ENCODE measurements at places on chromosomes 1 and 21.

DNA sequence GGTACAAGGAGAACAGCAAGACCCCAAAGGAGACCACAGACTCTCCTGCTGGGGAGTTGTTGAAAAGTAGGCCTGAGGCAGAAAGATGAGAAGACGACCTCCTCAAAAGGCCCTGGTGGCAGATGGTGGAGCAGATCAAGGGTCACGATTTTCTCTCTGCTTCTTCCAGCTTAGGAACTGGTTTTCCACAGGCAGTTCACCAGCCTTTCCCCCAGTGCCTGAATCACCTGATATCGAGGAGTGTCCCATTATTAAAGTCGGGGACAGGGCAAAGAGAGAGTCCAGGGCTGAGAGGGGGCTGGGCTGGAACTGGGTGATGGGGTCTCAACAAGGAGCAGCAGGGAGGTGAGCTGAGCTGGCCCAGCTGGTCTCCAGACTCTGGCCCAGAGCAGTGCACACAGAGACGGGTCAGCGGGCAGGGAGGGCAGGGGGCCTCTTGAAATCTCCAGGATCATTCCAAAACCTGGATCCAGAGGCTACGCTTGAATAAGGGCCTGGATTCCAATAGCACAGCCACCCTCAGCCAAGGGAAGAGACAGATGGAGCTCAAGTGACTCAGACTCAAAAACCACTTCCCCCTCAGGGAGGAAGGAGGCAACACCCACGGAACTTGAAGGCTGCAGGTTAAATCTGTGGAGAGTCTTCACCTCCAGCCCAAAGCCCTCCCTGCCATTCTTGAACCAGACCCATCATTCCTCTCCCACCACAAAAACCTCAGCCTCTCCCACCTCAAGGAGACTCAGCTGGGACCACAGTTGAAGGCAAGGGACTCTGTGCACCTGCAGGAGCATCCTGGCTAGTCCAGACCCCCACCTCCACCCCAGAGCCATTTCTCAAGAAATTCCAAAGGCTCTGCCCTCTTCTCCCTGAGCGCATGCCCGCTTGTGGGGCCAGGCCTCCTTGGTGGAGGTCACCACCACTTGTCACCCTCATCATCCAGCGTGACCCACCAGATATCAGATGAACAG lies at the start of gene S100A5:
TSS of gene S100A5 (minus strand) at position 541 of the 968 bp plus-strand sequence. CDS start 743 bp downstream, outside the sequence.
- DNase-seq = no peak

- DNase-seq = no peak
Observed at GRCh38 chr1:151145304-151146071, 943 bp downstream of the SEMA6C start.

DNA sequence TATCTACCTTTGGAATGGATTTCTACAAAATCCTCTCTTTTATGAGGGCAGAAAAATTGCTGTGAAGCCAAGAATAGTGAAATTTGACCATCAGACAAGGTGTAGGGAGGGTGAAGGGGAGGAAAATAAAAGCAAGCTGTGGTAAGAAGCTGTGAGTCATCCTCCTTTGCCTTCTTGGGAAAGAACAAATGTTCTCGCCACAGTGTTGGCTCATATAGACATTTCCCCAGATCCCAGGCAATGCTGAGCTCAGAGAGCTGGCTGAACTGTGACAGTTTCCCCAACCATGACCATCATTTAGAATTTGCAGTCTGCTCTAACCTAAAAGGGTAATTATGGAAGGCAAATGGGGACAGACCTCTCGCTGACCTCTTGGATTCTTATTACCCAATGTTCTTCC lies 235.4 kb downstream of the PBX1 start:
- DNase-seq = peak; percentile 52

DNA sequence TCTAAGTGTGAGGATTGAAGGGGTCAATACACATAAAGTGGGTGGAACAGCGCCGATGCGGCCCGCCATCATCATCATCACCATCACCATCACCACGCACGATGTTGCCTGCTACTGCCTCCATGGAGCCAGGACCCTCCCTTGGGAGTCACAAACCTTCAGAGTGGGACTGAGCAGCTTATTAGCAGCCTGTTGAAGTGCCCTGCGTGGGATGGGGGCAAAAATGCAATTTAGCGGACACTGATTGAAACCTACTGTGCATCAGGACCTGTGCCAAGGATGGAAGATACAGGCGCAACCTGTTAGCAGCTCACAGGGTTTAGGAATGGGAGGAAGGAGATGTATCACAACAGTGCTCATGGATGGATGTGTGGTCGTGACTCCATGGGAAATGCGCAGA lies 26.7 kb downstream of the STPG1 start:
- DNase-seq = no peak

- no peak for DNase-seq
Observed at GRCh38 chr1:167016100-167016750, 27.1 kb downstream of the MAEL start.

GRCh38 chr1:116431870-116432500 lies 58.9 kb downstream of the ATP1A1 start:
- DNase-seq = no peak

DNA sequence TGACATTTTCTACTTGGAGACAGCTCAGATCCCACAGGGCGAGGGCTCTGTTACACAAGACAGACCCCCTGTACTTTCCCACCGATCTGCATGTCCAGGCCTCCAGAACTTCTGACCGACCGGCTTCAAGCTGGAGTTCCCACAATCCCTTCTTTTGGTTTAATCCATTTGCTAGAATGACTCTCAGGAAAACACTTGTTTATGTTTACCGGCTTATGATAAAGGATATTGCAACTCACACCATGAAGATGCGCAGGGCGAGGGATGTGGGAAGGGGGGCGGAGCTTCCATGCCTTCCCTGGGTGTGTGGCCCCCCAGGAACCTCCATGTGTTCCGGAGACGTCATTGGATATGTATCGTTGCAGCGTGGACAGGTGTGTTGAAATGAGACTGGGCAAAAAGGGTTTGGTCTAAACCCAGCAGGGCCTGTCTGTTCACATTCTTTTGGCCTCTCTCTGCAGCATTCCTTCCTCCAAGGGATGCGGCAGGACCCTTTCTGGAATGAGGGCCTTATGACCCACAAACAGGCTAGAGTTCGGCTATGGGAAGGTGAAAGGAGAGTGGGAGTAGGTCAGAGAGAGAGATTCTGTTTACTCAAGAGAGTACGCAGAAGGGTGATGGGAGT lies 7.5 kb upstream of the IGSF5 start:
- DNase-seq = no peak

DNA sequence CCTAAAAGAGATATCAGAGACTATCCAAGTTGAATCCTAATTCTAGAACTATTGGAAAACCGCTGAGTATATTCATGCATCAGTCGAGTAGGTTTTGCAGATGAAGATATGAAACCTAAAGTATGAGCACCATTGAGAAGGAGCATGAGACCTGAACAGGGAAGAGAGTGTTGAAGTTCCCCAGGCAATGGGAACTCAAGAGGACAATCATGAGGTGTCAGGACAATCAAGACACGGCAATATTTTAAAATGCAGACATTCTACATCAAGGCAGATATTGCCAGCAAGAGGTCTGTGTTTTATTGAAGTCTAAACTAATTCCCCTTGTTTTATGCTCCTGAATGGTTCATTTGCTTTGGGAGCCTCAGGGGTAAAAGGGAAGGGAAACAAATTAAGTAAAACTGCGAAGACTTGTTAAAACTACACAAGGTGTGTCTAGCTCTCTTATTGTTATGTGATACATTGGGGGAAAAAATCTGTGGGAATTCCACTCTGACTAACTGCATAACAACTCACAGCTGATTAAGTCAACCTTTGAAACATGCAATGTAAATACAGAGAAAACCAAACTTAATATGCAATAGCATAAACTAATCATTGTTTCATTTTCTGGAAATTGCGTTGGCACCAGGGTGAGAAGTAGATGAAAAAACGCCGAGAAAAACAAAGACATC lies 347.9 kb upstream of the ADGRL2 start:
- no peak for DNase-seq

DNA sequence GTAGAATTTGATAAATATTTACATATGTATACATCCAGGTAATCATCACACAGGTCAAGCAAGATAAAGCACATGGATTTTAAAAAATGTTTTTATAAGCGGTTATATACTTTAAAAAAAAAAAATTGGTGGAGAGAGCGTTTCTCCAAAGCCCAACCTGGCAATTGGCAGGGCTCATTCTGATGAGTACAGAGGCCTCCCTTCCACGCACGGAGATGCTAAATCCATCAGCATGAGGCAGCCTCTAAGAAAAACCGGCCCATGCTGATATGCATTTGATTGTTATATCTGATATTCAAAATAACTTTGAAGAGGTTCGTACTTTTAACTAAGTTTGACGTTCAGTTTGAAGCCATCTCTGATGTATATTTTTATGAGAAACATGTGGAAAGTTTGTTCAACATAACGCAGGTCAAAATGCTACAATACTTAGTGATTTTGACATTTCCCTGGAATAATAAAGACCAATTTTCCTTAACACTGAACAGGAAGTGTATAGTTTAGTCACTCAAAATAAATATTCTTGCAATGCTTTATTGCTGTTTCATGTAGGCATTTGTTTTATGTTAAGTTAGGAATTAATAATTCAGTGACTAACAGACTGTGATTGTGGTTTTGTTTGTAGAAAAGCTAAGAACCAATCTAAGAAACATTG lies 151.7 kb downstream of the NR5A2 start:
- no peak for DNase-seq

- DNase-seq = no peak
Observed at GRCh38 chr1:202689493-202690342, 20.5 kb downstream of the SYT2 start.

GRCh38 chr1:92843429-92844352 lies 11.9 kb downstream of the RPL5 start:
- peak; percentile 17 for DNase-seq

DNA sequence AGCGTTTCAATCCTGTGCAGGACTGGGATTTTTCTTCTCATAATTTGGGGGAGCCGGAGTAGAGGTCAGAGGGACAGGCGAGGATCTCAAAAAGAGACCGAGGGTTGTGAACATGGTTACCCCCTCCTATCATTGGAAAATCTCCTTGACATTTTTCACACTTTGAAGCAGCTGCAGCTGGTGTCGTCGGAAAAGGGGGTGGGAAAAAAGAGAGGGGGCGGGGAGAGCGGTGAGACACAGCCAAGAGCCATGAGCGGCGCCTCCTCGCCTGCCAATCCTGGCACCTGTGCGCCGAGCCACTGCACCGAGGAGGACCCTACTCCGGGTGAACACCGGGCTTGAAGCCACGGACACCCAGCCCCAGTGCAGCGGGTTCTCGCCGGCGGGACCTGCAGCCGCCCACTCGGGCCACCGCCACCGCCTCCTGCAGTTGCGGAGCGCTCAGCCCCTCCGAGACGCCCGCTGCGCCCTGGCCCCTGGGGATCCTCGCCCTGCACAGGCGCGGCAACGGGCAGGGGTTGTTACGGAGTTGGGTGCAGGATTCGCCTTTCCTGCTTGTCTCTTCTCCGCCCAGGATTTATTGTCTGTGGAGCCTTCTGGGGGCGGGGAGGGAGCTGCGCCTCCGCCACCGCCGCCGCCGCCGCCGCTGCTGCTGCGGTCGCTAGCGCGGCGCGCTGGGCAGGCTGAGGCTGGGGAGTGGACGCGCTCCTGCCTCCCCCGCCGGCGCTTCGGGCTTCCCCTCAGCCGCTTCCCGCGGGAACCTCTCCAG lies at the start of gene LRRC7:
TSS of gene LRRC7 (plus strand) at position 271 of the 769 bp plus-strand sequence. CDS start 718 bp downstream, outside the sequence.
- DNase-seq = peak; percentile 44
